Stimulated activated CD4-positive, alpha-beta T cell treated with anti-CD3 and anti-CD28 coated beads, Interleukin-2, amount 100 ng/mL, for 48 hours (primary cell): ENCODE measurements at places on chromosomes 5 and 9.

- no peak for DNase-seq
These were observed 162.6 kb upstream of the PPP1R2B start for GRCh38 chr5:156687514-156687913.

GRCh38 chr5:111743512-111743911 lies 13.5 kb downstream of the NREP start:
- DNase-seq, result no peak

GRCh38 chr5:32991421-32991815 lies 280.3 kb downstream of the NPR3 start:
- DNase-seq, result no peak

- no peak for DNase-seq
These were observed 94.8 kb downstream of the RAB3C start for GRCh38 chr5:58677650-58678049.

GRCh38 chr9:113705928-113706519 lies 170.1 kb upstream of the ZNF618 start:
- no peak for DNase-seq

DNA sequence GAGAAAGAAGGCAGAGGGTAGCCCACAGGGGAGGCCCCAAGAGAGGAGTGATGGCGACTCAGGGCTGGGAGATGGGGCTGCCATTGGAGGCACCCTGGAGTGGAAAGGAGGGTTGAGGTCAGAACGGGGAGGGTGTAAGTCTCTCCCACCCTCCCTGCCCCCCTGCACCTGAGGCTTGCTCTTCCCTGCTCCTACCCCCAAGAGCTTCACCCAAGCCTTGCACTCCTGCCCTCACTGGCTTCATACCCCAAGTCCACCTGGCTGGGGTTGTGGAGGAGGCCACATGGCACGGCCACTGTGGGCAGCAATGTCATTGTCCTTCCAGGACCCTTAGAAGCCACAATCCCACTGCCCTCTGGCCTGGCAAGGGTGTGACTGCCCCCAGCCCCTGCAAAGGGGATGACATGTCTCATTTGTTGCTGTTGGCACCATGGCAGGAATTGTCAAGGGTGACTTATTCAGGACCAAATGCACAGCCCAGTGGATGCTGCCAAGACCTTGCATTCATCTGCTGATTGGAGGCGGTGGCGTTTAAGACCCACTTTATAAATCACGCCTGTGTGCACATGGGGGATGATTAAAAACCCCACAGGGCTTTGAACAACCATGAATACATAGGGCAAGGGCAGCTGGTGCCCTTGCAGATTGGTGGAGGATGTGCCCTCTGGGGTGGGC lies 47.6 kb upstream of the RNU6ATAC start:
- DNase-seq, result no peak

DNA sequence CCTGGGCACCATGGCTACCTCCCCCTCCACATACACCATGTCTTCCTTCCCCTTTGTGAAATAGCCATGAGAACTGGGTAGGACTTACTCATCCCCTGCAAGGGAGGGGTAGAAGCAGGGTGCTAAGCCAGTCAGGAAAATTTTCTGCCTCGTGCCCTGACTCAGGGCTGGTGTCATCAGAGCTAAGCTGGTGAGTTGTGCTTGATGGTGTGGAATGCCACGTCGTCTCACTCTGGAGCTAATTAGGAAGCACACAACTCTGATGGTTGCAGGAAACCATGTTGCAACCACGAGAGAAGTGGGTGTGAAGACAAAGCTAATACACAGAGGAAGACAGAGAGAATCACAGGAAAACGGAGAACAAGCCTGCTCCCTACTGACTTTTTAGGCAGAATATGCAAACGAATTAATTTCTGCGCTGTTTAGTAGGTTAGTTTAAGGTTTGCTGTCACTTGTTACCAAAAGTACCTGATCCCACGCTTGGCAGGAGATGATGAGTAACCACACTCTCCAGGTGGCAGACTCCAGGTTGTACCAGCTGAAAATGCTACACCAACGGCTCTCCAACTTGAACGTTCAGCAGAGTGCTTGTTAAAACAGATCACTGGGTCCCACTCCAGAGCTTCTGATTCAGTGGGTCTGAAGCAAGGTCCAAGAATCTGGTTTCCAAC lies 54.5 kb downstream of the STK10 start:
- DNase-seq, result peak; percentile 45

DNA sequence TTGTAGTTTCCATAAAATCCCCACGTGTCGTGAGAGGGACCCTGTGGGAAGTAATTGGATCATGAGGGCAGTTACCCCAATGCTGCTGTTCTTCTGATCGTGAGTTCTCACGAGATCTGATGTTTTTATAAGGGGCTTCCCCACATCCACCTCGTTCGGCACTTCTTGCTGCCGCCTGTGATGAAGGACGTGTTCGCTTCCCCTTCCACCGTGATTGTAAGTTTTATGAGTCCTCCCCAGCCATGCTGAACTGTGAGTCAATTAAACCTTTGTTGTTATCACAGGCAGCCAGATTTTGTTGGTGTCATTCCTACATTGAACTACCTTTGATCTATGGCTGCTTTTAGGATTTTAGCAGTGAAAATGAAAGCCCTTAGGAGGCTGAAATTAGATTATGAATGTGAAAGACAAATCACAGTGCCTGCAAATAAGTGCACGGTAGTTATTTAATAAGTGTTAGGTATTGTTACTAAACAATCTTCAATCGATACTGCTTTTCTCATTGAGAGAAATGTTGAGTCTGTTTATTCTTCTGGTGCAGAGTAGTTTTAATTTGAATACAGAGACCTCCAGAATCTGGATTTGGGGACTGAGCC lies 68.0 kb upstream of the C6 start:
- DNase-seq, result no peak

- no peak for DNase-seq
These were observed 40.0 kb downstream of the TSPAN17 start for GRCh38 chr5:176687247-176687646.

- no peak for DNase-seq
These were observed 10.3 kb upstream of the UBTD2 start for GRCh38 chr5:172293745-172294342.

DNA sequence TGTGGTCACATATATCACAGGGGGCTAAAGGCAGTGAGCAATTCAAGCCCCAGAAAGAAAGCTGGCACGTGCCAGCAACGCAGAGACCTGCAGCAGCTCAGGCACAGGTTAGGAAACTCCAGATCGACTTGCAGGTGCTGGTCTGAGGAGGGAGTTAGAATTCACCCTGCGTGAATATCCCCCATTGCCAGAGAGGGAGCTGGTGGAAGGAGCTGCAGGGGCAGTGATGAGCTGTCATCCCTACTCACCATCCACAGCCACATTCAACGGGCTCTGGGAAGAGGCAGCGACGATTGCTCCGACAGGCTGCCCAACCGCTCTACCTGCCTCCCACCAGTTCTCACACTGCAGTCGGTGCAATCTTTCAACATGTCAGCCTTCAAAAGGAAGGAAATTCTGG lies 40.8 kb upstream of the CLK4 start:
- no peak for DNase-seq

- no peak for DNase-seq
These were observed 641.3 kb upstream of the KLF4 start for GRCh38 chr9:108130905-108131304.

GRCh38 chr9:84000186-84000585 lies 19.6 kb downstream of the RMI1 start:
- DNase-seq, result no peak

- no peak for DNase-seq
These were observed 163.8 kb downstream of the SYK start for GRCh38 chr9:90965226-90966030.

GRCh38 chr5:78132507-78132906 lies 162.0 kb downstream of the AP3B1 start:
- no peak for DNase-seq

- DNase-seq, result no peak
These were observed 63.2 kb downstream of the SERINC5 start for GRCh38 chr5:80192507-80193241.

GRCh38 chr5:169325273-169325672 lies 24.3 kb upstream of the SLIT3 start:
- no peak for DNase-seq

- DNase-seq, result no peak
These were observed 122.3 kb downstream of the VAV2 start for GRCh38 chr9:133869674-133870405.

- no peak for DNase-seq
These were observed 93.5 kb upstream of the LRRTM2 start for GRCh38 chr5:138968601-138969000.

- DNase-seq, result no peak
These were observed 62.3 kb downstream of the RGS3 start for GRCh38 chr9:113525831-113526230.

DNA sequence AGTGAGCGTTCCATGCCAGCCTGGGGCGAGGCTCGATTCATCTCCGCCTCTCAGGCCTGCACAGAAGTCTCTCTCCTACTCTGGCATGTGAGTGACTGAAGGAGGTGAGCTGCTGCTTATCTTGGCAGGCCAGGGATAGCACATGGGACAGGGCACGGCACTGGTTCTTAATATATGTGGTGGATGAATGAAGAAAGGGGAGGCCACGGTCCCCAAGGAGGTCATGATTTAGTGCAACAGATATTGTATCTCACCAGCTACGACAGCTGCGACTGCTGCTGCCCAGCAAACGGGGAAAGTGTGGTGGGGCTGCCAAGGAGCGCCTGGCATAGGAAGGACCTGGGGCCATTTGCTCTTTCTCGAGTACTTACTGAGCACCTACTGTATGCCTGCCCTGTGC lies 19.3 kb upstream of the MAPK9 start:
- DNase-seq, result no peak

GRCh38 chr9:116417464-116417863 lies 263.9 kb downstream of the PAPPA start:
- no peak for DNase-seq

DNA sequence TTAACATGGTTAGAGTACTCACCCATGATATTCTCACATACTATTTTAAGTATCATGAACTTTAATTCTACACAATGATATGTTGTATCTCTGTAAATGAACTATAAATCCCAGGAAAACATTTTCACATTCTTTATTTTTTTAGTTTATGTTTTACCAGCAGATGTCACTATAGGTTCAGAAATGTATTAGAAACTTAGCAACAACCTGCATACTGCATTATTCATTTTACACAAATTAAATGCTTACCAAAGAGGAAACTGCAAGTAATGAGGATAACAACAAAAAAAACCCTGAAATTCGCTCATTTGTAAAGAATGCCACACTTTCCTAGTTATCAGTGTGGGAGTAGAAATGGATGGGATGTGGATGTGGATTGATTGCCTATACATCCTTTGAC lies 217.5 kb upstream of the OTULINL start:
- DNase-seq, result no peak

DNA sequence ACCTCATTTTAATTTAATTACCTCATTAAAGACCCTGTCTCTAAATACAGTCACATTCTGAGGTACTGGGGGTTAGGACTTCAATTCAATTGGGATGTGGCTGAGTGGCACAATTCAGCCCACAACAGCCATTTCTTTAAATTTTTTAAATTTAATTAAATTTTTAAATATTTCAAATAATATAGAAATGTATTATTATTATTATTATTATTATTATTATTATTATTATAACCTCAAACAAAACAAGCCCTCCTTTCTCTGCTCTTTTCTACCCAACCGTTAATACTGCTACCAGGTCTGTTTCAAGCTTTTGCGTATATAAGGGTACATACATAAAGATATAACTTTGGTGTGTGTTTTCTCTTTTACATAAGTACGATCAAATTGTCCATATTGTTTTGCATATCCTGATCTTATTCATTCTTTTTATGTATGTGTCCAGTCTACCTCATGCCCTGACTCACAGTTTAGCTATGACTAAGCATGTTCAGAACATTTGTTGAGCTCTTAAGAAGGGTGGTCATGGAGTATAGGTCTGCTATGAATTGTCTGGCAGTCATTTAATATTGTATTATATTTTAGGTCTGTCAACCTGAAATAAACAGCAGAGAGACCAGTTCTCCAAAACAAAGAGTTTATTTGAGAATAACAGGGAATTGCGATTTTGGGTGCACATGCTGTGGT lies 16.1 kb upstream of the RAB14 start:
- no peak for DNase-seq

GRCh38 chr5:124700333-124700732 lies 46.1 kb downstream of the ZNF608 start:
- DNase-seq, result no peak

DNA sequence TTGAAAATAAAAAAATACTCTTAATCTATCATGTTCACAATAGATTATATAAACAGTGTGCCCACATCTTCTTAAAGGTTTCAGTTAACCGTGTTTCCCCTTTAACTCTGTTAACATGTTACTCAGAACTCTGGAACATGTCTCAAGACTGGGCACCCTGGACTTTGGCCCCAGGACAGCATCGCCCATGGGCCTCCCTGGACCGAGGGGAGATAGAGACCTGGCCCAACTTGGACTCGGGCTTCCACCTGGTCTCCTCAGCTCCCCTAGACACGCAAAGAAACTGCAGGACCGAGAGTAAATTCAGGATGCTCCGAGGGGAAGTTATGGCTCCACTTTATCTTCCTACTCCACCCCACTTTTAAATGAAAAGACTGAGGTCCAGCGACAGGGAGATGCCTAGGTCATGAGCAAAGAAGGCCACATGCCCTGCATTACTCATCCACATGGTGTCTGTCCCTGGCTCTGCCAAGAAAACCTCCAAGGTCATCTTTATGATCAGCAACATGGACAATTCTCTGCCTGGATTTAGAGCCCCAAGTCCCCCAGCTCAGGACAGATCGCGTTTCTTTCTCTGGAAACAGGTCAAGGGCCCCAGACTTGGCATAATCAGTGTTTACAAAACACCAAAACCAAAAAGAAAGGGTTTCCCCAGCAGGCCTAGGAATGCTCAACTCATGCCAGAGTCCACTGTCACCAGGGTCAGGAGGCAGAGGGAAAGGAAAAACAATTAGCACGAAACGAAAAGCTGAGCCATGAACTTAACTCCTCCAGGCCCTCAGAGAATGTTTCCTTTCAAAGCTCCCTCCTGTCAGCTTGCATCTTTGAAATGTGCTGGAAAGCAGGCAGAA lies 17.4 kb downstream of the GPX3 start:
- no peak for DNase-seq

GRCh38 chr9:87594194-87594593 lies 96.5 kb downstream of the DAPK1 start:
- no peak for DNase-seq

- DNase-seq, result no peak
These were observed 12.8 kb downstream of the OLFM1 start for GRCh38 chr9:135100241-135100681.

DNA sequence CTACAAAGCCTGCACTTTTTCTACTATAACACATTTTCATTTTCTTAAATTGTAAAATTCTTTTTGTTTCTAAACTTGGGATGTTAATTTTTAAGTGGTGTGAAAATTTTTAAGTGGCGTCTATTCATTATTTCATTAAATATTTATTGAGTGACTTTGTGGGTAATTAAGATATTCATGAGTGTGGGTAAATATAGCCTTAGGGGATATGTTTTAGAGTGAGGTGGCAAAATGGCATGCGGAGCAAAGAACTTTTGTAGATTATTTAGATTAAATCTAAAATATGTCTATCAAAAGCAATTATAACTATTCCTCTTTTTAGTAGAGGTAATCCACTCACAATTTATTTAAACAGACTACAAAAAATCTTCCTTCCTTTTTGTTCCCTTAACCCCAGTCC lies 188.4 kb downstream of the PCSK1 start:
- DNase-seq, result no peak
